ENCODE measurements at places on chromosomes 13 and 19.

DNA sequence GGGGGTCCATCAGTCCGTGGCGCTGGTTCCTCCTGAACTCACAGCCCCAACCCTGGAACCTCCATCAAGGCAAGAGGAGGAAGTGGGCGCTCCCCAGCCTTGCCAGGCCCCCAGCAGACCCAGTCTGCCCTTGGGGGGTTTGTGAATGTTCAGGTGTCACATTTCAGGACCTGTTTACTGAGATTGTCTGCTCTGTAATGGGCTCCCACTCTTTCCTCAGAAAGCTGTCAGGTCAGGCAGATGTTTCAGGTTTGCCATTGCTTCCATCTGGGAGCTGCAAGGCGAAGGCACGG, 29.4 kb downstream of the TSSK6 start:
- DNase-seq = no peak

DNA sequence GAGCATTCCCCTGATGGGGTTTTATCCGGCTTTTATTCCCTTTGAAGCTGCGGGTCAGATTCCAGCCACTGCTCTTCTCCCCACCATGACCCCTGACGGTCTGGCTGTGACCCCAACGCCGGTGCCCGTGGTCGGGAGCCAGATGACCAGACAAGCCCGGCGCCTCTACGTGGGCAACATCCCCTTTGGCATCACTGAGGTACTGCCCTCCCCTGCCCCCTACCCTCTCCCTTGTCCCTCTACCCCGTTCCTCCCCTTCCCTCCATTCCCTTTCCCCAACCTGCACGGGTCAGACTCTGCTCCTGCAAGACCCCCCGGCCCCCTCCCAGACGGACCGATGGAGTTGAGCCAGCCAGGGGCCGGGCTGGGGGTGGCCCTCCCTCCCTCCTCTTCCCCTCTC, 6.2 kb downstream of the U2AF2 start:
- no peak for DNase-seq

GRCh38 chr19:49555600-49556411, 24.6 kb downstream of the NOSIP start:
- no peak for DNase-seq

DNA sequence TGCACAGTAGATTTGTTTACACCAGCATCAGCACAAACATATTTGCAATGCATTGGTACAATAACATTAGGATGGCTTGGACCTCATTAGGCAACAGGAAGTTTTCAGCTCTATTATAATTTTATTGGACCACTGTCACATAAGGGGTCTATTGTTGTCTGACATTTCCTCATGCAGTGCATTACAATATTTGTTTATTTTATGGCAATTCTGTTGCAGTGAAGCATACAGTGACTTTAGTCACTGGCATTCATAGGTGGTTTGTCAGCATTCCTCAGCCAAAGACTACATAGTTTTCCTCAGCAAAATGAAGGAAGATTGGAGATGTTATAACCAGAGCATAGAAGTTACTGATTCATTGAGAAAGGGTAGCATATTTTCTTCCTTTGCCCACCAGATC, 1732.9 kb downstream of the PCDH9 start:
- no peak for DNase-seq

GRCh38 chr19:7769171-7769570, 6.1 kb downstream of the CLEC4M start:
- DNase-seq = no peak

DNA sequence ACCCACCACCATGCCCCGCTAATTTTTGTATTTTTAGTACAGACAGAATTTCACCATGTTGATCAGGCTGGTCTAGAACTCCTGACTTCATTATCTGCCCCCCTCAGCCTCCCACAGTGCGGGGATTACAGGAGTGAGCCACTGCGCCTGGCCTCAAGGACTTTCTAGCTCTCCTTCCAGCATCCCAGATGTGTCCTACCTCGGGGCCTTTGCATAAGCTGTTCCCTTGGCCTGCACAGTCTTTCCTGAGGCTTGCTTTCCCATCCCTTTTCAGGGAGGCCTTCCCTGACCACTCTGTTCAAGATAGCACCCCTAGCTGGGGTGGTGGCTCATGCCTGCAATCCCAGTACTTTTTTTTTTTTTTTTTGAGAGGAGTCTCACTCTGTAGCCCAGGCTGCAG, 14.3 kb upstream of the BCAM start:
- DNase-seq = no peak

DNA sequence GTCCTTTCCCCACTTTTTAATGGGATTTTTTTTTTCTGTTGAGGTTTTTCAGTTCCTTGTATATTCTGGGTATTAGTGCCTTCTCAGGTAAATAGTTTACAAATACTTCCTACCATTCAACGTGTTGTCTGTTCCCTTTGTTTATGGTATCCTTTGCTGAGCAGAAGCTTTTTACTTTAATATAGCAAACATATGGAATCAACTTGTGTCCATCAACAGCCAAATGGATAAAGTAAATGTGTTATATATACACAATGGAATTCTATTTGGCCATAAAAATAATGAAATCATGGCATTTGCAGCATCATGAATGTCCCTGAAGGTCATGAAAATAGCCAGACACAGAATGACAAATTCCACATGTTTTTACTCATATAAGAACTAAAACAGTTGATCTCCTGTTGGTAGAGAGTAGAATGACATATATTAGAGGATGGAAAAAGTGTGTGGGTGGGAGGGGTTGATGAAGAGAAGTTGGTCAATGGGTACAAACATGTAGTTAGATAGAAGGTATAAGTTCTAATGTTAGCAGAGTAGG, 500.8 kb downstream of the SLITRK6 start:
- no peak for DNase-seq

DNA sequence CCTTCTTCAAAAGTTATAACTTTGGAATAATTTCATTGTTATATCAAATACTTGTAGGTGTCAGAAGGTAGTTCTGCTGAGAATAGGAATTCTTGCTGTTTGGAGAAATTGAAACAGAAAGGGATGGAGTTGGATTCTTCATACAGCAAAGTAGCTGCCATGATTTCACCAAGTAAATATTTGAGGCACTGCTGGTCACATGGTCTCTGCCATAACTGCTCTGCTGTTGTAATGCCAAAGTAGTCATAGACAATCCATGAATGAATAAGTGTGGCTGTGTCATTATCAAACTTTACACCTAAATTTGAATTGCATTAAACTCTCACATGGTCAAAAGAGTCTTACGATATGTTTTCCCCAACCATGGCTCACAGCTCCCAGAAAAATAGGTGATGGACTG, 308.6 kb downstream of the GPC6 start:
- no peak for DNase-seq

- no peak for DNase-seq
These were observed 6.3 kb downstream of the IRGQ start for GRCh38 chr19:43589678-43590077.

DNA sequence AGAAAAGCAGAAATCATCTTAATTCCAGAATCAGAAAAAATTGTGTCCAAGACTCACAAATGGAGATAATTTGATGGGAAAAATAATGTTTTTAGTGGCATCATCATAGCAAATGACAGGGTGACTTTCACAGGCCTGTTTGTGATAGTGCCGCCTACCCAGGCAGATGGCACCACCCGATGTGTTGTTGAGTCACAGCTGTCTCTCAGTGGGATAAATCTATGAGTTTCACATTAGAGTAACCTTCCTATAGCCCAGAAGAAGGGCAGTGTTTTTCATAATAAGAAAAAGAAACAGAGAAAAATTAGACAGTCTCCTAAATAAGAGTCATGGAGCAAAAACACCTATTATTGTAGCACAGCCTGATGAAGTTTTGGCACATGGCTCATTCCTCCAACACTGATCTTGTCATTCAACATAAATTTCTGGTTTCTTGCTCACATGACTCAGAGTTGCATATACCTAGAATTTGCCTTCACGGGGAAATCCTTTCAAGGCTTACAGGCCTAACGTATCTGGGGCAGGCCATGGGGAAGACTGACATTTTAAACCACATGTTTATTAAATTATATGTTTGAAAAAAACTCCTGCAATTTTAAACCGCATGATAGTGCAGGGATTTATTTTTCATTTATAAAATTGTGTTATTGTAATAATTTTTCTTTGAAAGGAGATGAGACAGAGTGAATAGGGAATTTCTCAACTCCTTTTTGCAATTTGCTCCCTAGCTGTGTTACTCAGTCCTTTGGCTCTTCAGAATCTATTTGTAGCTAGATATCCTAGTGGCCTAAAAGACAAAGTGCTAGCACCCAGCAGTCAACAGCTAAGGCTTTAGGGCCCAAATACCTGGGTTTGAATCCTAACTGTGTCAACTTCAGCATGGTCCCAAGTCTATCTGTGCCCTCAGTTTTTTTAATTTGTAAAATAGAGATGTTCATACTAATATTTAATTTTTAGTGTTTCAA, 393.7 kb downstream of the NDFIP2 start:
- no peak for DNase-seq

DNA sequence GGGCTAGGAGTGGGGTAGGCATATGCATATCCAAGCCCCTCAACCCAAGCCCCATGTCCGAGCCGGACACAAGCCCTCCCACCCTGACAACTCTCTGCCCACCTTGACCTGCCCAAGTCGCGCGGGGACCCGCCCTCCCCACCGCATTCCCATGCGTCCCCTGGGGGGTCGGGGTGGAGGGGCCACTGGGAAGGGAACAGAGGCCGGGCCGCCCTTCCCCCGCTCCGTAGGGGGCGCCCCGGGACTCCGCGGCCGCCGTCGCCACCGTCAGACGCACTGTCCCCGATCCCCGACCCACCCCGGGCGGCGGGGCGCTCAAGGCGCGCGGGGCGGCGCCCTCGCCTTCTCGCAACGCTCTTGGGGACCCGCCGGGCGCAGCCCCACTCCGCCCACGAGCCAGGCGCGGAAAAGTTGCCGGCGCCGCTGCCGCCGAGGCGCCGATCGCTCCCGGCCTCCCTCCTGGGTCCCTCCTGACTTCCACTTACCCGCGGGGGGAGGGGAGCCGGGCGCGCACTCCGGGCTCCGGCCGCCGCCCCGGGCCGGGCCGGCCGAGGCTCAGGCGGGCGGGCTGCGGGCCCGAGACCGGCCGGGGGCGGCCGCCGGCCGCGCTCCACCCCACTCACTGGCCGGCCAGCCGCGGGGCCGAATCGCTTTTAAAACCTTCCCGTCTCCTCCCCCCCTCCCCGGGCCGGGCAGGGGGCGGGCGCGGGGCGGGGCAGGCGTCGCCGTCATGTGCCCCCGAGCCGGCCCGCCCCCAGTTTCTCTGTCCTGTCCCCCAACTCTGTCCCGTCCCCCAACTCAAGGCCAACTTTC, 34.4 kb upstream of the NANOS3 start:
- DNase-seq = peak; percentile 32

GRCh38 chr13:30978981-30979956, 46.8 kb downstream of the TEX26 start:
- peak; percentile 60 for DNase-seq

DNA sequence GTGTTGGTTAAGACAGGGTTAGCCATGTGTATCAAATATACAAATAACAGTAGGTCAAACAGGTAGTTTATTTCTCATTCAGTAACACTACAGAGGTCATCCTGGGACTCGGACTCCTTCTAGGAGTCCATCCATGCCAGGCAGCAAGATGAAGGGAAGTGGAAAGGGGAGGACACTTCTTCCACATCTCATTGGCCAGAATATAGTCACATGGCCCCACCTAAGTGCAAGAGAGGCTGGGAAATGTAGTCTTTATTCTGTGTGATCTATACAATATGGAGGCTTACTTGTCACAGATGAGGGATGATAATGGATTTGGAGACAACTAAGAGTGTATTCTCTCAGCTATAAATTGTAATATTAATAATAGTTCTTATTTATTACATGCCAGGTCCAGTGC, 31.1 kb downstream of the RDH8 start:
- no peak for DNase-seq

DNA sequence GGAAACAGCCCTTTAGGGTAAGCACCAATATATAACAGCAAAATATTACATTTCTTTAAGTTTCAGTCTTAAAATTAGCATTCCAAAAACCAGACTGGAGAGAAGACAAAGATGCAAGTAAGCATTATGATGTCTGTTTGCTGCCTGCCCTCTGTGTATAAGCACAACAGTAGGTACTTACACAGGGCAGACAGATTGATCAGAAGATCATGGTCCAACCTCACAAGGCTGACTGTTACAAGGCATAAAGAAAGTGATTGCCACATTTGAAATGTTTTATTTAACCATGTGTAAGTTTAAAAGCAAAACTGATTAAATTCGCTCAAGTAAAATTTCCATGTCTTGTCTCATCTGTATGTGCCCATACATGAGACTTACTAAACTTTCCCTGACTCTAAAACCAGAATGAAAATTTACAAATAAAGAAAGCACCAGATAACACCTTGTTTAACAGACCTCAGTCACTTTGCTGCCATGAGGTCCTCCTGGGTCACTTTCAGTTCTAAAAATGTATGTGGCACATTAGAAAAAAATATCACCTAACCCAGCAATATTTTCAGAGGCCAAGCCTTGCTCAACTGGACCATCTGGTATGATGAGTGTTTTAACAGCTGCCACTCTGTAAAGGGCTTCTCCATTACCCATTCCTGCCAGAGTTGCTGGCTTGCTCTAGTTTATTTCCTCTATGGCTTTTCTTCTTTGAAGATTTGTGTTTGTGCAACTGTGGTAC, 297.0 kb downstream of the RBM26 start:
- no peak for DNase-seq

DNA sequence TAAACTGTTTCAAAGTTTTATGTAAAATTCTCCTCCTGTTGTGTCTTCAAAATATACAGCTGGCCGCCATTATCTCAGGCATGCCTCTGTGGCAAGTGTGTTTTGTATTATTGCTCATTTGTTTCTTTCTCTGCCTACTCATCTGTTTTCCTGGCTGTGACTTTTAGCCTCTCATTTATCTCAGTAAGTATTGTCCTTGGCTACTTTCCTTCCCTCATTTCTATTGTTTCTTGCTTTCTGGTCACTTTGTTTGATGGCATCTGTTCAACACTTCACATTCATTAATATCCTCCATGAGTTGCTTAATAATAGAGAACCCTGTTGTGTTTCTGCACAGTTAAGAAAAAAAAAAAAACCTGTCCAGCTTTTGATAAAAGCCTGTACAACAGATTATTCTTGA, 869.4 kb downstream of the PCDH17 start:
- DNase-seq = no peak

DNA sequence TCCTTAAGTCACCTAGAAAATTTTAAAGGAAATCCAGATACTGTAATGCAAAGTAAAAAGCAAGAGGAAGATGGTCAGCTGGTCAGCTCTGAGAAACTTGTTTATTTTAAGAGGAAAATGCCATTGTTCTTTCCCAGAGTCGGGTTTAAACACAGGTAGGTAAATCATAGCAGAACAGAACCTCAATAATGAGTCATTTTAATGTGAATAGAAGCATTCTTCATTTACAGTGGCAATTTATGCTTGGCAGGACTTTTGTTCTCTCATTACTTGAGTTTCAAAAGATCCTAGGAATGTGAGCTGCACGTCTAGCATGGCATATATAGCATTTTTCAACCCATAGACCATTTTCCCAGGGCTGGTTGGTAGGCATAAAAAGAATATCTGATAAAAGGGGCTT, 132.3 kb downstream of the LIG4 start:
- no peak for DNase-seq

- no peak for DNase-seq
These were observed 49.4 kb downstream of the SERP2 start for GRCh38 chr13:44422755-44423643.

- no peak for DNase-seq
These were observed 779.5 kb downstream of the GPC5 start for GRCh38 chr13:92177966-92178365.

GRCh38 chr13:74406420-74406819, 272.2 kb upstream of the KLF12 start:
- no peak for DNase-seq

All from NCI-H526 (cell line).